HS-5 (cell line): ENCODE measurements at places on chromosomes 6 and 20.

DNA sequence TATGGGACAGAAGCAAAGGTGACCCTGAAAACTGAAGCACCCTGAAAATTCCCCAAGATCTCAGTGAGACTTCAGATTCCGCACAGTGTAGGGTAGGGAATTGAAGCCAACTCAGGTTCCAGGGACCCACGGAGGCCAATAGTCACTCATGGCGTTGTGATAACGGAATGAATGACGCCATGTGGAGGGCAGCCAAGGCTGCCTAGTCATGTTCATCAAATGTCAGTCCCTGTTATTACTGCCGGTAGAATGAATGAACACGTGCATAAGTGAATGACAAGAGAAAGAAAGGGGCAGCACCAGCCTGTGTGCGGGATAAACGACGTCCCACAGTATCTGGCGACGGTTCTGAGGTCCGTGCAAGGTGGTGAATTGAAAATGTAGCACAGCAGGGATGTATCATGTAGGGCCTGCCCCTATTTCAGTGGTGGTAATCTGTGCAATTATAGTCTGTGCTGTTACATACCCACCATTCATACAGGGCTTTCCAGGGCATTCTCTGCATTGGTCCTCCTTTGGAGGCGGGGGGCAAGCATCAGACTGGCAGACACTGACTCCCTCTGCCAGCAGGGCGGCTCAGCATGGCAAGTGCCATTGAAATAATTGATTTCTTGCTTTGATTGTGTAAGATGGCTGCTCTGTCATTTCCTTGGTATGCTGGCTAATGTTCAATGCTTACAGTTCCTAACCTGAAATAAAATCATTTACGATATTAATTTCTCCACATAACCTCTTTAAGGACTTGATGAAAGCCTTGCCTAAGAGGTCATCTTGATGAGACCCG, 386.9 kb downstream of the CDH4 start:
- peak; percentile 43 for DNase-seq

DNA sequence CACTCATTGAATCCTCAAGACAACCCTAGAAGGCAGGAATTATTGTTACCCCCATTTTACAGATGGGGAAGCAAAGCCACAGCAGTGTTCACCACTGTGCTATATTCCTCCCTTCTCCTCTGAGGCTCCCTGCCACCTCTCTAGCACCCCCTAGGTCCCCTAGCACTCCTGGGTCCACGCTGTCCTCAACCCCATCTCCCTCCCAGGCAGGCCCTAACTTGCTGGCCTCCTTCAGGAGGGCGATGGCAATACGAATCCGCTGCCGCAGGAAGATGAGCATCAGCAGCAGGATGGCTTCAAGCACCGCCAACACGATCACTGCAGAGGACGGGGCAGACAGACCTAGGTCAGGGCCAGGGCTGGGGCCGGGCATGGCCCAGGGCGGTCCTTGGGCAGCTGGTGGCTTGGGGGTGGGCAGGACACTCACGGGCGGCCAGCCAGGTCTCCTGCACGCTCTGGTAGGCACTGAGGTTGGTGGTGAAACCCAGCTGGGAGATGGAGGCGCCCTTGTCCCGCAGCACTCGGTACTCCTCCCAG, 7.8 kb upstream of the NEU1 start:
- no peak for DNase-seq

GRCh38 chr6:66948106-66948505, 1241.1 kb upstream of the EYS start:
- no peak for DNase-seq

DNA sequence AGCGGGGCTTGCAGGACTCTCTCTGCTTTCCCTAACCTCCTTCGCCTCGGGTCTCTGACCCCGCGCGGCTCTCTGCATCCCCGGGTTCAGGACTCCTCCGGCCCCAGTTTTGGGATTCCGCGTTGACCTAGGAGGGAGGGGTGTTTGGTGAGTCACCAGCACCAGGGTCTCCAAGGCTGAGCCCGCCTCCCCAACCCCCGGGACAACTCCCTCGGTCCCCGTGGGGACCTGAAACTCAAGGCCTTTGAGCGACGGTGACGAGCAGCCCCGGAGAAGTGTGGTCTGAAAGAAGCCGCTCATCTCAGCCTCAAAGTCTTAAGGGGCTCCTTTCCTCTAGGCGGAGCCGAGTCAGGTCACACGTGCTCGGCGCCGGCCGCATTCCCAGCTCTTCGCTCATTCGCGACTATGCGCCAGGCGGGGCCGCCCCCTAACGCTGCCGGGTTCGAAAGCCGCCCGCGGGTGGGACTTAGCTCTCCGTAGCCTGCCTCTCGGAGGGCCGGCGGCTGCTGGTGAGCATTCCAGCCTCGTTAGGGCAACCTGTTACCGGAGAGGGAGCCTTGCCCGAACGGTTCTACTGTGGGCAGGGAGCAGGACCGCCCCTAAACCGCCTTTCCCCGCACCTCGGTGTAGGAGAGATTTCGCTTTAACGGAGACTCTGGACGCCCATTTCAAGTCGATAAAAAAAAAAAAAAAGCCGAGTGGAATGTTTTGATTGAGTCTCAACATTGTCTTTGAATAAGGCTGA, 3.0 kb upstream of the PRDM13 start:
- DNase-seq: no peak

GRCh38 chr6:3610206-3610605, 141.3 kb downstream of the PXDC1 start:
- DNase-seq: no peak

DNA sequence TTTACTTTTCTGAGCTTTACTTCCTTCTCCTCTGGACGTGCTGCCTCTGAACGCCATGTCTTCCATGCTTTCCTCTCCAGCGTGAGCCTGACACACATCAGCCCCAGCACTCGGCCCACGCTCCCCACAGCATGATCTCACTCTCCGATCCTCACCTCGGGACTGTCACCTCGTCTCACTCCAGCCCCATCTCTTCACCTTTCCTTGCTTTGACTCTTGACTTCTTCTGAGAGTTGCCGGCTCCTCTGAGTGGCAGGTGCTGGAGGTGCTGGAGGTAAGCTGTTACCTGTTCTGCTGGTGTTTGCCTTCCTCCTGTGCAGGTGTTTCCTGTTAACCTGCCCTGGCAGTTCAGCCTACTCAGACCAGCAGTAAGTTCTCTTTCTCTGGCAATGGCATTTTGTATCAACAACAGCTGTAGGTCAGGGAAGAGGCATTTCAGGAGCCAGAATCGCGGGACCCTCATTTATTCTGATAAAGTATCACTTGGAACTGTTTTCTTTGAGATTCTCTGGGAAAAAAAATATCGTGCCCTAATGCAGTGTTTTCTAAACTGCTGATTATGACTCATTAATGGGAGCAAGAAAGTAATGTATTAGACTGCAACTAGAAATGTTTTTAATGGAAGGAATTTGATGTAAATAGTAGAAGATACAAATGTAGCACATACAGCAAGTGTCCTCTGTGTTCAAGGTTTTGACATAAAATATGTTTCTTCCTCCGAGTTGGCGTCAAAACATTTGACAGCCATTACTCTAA, 106.5 kb downstream of the ARID1B start:
- no peak for DNase-seq

GRCh38 chr6:124026694-124027093, 223.0 kb downstream of the NKAIN2 start:
- DNase-seq: no peak

- DNase-seq: no peak
These were observed 6.1 kb downstream of the MANBAL start for GRCh38 chr20:37295595-37295994.

- DNase-seq: no peak
These were observed 21.0 kb downstream of the ULBP1 start for GRCh38 chr6:149984773-149985172.

DNA sequence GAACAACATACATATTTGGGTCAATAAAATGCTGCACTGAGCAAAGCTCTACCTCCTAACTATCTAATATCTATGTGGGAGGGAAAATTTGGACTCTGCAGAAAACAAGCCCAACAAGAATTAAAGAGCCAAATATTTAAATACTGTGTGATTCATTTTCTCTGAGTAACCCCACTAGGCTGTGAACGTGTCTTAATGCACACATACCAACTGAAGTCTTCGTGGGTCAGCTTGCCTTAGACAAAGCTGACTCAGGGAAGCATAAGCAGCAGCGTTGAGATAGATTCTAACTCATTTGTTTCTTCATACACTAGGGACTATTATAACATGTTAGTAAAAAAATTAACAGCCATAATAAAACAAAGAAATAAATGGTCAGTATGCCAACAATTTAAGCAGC, 114.3 kb downstream of the GJA1 start:
- peak; percentile 92 for DNase-seq
